ENCODE measurements at places on chromosomes 2 and 18.

DNA sequence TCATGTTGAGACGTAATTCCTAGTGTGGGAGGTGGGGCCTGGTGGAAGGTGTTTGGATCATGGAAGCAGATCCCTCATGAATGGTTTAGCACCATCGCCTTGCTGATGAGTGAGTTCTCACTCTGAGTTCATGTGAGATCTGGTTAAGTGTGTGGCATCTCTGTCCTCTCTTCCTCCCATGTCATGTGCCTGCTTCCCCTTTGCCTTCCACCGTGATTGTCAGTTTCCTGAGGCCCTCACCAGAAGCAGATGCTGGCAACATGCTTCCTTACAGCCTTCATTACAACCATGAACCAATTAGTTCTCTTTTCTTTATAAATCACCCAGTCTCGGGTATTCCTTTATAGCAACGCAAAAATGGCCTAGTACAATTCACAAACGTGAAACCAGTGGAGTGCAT is 14.6 kb upstream of the MCM6 start:
- no peak for DNase-seq

DNA sequence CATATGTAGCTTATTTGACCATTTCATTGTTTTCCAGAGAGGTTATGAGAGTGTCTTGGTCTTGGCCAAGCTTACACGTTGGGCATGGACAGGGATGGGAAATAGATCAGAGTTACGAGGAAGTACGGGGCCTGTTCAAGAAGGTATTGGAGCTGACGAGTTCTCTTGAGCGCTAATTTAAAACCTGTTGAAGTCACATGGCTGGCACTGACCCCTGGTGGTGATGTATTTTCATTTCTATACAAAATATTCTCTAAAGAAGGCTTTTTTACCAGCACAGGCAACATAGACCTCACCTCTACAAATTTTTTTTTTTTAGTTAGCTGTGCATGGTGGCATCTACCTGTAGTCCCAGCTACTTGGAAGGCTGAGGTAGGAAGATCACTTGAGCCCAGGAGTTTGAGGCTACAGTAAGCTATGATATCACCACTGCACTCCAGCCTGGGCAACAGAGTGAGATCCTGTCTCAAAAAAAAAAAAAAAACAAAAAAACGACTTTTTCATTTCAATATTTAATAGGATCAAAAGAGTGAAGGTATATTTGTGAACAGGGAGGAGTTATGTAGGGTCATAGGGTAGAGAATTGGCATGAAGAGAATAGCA is 19.6 kb downstream of the UGP2 start:
- peak; percentile 77 for DNase-seq

DNA sequence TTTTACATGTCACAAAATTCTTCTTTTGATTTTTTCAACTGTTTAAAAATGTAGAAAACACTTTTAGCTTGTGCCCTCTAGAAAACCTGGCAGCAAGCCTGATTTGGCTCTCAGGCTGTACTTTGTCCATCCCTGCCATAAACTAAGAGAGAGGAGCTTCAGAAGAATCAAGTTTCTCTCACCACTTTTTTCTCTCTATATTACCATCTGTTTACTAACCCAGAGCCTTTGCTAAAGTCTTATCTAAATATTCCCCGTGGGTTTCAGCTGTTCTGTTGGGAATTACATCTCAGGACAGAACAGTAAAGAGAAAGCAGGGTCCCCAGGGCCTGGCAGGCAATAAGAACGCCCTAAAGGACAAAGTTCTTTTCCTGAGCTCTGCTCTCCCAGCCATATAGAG is 409.1 kb upstream of the CRIM1 start:
- no peak for DNase-seq

GRCh38 chr18:38239606-38240005 is 674.0 kb upstream of the CELF4 start:
- no peak for DNase-seq

DNA sequence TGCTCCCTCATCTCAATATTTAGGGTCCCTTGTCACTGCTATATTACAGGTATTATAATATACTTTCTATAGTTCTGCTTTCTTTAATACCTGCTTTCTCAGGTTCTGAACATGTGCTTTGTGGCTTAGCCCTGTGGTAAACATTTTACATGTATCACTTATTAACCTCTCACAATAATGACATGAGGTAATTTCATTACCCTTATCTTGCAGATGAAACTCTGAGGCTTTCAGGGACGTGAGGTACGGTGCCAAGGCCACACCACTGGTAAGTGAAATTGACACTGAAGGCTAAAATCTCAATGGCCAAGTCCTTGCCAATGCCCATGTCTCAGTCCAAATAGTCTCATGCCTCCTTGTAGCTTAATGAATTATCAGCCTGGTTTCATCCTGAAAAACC is 21.7 kb downstream of the LINC00305 start:
- DNase-seq, result no peak

DNA sequence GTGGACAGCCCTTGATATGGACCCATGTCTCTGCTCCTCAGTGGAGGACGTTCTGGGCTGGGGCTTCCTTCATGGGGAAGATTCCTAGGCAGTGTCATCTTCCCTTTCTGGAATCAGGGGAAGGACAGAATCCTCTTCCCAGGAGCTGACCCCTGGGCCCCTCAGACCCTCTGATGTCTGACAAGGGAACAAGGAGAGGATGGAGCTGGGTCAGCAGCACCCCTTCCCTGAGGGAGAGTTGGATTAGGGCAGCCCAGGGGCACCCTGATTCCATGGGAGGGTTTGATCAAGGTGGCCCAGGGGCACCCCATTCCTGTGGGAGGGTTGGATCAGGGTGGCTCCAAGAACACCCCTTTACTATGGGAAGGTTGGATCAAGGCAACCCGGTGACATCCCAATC is 86.5 kb downstream of the ACKR3 start:
- DNase-seq, result no peak

GRCh38 chr2:66448136-66448991 is 13.4 kb downstream of the MEIS1 start:
- no peak for DNase-seq

DNA sequence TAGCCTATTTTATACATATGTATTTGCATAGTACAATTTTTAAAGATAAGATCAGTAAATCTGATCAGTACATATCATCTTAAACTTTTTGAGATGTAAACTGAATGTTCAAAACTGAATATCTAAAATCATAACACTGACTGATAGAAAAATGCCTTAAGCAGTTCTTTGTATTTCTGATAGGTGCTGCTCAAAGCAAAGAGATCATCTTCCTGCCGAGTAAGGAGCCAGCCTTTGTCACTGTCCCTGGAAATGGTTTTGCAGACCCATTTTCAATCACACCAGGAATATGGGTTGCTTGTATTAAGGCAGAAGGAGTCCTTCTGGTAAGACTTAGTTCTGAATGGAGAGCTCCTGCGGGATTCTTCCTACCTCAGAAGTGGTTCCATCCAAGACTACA is 135.0 kb downstream of the LAMA3 start:
- peak; percentile 19 for DNase-seq

DNA sequence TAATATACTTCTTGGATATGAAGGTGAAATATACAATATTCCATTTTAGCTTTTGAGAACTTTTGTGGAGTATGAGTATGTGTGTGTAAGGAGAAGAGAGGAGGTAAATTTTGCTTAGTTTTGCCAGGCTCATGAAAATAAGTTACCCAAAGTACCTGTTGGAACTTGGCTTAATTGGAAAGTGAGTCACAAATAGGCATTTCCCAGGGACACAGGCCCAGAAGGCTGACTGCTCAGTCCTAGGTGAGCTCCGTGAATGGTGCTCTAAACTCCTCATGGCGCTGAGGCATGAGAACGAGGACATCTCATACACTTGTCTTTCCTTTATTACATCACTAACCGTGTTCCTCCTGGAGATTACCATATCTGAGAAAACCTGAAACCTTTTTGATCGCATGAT is 148.5 kb upstream of the RAB12 start:
- no peak for DNase-seq

GRCh38 chr2:46839045-46839444 is 76.6 kb downstream of the MCFD2 start:
- DNase-seq, result no peak

- no peak for DNase-seq
Observed at GRCh38 chr2:41579806-41580205, 468.0 kb upstream of the PKDCC start.

- DNase-seq, result no peak
Observed at GRCh38 chr18:67621906-67622305, 105.4 kb upstream of the DSEL start.

DNA sequence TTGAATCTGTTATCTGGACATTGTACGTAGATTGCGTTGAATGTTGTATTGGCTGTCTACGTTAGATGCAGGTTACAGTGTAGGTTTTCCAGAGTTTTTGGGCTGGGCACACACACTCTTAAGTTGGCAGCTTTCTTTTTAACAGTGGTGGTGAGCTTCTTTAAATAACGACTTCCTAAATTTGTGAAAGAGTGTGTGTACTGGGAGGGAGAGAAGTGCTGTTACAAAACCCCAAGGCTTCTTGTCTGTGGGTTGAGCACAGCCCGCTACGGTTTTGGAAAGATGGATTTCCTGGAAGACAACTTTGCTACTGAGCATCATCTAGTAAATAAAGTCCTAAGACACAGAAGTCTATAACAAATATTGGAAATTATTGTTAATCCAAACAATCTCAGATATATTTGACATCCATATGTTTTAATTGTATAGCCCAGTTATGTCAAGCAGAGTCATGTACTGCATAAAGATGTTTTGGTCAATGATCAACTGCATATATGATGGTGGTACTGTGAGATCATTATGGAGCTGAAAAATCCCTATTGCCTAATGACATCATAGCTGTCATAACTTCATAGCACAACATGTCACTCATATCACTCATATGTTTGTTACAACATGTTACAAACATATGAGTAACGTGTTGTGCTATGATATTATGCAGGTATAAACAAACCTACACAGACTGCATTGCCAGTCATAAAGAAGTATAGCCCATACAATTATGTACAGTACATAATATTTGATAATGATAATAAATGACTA is 7.9 kb upstream of the THUMPD2 start:
- DNase-seq, result no peak

DNA sequence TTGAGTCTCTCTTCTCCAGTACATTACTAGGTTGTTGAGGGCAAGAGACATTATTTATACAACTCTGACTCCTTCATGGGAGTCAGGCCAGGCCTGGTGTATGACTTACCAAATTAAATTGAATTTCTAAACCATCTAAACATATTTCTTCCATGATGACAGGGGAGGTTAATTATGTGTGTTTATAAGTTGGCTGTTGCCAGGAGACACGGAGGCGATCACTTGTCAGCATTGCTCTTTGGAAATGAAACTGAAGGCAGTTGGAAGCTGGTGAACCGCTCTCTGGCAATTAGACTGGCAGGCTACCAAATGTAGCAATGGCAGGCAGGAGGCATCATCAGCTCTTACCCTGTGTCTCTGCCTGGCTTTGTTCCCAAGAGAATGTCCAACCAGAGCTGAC is 241.4 kb downstream of the KCNS3 start:
- no peak for DNase-seq

DNA sequence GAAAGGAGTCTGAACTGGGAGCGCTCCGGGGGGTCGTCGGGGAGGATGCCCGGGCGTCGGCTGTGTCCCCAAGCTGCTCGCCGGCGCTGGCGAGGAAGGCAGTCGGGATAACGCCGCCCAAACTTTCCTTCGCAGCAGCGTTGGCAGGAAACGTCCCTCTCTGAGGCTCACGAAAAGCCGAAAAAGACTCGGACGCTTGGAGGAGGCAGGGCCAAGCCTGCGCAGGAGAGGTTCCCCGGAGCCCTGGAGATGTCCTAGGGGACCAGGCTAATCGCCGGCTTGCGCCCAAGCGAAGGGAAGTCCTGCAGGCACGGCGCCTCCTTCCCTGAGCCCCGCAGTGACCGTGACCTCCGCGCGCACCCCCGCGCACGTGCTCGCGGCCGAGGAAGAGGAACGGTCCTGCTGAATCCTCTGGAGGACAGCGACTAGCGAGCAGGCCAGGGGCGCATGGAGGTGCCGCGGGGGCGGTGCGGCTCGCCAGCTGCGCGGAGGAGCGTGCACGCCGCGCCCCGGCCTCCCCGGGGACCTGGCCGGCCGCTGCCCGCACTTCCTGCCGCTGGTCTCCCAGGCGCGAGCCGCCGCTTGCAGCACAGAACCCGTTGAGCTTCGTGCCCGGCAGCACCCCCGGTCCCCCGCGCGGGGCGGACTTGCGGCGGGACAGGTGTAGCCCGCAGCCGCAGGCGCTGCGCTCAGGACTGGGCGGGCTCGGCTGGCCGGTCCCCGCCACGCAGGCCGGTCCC is at the start of gene SH3RF3:
SH3RF3 (plus strand) TSS at position 590 of the 740 bp plus-strand sequence.
- DNase-seq, result peak; percentile 22

- DNase-seq, result no peak
Observed at GRCh38 chr2:74292751-74293150, 50.5 kb downstream of the SLC4A5 start.

GRCh38 chr2:204695506-204695905 is 150.2 kb downstream of the PARD3B start:
- DNase-seq, result no peak

DNA sequence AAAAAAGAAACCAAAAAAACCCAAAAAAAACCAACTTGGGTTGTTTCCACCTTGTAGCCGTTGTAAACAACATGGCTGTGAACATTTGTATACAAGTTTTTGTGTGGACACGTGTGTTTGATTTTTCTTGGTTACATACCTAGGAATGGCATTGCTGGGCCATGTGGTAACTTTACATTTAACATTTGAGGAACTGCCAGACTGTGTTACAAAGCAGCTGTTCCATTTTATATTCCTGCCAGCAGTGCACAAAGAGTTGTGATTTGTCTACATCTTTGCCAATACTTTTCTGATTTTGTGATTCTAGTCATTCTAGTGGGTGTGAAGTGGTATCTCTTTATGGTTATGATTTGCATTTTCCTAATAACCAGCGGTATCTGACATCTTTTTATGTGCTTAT is 22.5 kb downstream of the LPIN1 start:
- DNase-seq, result no peak

DNA sequence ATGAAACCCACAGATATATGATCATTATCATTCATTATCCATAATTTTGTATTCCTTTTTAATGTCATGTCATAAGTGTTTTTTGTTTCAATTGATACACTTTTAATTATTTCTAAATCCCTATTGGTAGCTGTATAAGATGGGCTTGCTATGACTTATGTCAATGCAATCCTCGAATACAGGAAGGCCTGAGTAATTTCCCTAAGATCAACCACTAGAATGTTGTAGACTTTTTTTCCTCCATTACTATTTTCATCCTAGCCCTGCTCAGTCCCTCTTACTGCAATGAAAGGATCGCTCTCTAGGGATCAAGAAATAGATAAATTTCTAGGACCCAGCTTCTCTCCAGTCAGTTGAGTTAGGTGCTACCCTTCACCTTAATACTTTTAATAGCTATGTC is 186.3 kb downstream of the KCNE4 start:
- no peak for DNase-seq

DNA sequence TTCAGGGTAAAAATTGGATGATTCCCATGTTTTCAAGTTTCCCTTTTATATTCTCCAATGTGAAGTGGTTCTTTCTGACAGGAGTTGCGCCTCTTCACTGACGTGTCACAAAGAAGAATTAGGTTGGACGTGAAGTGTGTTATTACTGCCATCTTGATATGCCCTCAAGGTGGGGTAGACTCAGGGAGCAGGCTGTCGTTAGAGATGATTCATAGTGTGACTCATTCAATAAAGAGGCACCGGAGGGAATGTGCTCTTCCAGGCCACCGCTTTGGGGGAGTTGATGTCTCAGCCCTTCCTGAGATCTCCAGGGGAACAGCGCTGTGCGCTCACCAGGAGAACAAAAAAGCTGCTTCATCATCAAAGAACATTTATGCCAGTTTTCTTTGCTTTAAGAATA is 3.6 kb upstream of the DGKD start:
- no peak for DNase-seq

- DNase-seq, result no peak
Observed at GRCh38 chr2:207792244-207792785, 22.6 kb upstream of the FZD5 start.

All from CD4-positive, alpha-beta T cell treated with Interleukin-12 subunit alpha and Interleukin-12 subunit beta, for 1 hour (primary cell).